ENCODE measurements at places on chromosomes 4 and X.

GRCh38 chr4:41644915-41645295 lies 103.6 kb downstream of the PHOX2B start:
- DNase-seq: no peak

DNA sequence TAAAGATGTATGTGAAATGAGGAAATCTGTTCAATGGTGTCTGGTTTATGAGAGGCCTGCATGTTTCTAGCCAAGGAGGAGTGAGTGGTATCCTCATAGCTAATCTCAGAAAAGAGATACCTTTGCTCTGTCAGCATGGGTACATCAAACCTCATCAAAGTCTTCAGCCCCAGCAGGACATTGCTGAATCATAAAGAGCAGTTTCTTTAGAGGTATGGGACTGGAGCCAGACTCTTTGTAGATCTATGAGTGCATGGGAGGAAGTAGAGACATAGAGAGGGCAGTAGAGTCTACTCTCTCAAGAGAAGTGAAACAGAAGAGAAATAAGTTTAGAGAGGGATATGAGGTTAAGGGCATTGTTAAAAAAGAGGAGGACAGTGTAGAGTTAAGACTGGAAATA lies 1950.9 kb downstream of the ARAP2 start:
- DNase-seq: no peak

- no peak for DNase-seq
Measured at GRCh38 chr4:122100508-122100907, 51.6 kb upstream of the BLTP1 start.

DNA sequence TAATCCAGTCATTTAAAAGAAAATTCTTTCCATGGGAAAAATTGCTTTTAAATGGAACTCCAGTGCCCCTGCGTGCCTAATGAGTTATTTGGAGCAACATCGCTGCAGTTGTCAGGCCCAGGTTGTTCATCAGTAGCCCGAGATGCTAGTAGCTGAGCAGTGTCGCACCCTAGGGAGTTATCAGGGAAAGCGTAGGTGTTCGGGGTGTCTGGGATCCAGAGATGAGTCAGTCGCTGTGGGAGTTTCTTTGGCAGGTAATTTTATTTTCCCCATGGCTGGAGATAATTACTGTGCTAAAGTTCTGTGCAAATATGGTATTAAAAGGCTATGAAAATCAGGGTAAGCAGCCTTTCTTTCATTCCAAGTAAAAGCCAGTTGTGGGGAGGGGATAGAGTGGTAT lies 49.4 kb downstream of the ANXA3 start:
- no peak for DNase-seq

- DNase-seq: no peak
Measured at GRCh38 chr4:140710908-140711622, 45.1 kb downstream of the TBC1D9 start.

DNA sequence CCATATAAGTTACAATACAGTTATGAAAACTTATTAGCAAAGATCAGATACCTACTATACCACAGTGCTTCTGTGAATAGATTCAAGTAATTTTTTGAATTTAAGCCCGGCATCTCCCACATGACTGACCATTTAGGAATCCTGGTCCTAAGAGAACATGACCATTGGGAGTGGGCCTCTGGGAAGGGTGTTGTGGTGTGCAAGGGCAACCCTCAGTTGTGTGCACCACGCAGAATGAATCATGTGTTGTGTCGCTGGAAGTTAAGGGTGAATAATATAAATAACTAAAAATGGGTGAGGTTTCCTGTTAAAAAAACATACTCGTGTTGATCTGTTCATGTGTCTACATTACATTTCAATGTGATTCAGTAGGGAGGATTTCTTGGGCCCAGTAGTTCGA lies 15.5 kb downstream of the CPE start:
- no peak for DNase-seq

DNA sequence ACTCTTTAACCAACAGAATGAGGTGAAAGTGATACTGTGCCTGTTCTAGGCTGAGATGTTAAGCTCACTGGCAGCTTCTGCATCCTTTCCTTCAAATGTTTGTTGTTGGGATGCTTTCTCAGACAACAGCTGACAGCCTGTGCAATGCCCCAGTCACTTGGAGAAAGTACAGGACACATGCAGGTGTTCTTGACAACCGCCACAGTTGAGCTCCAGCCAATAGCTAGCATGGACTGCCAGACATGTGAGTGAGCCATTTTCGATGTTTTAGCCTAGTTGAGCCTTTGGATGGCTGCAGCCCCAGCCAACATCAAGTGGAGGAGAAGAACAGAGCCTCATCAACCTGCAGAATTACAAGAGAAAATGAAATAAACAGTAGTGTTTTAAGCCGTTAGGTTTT lies 94.1 kb upstream of the PPP3CA start:
- no peak for DNase-seq

DNA sequence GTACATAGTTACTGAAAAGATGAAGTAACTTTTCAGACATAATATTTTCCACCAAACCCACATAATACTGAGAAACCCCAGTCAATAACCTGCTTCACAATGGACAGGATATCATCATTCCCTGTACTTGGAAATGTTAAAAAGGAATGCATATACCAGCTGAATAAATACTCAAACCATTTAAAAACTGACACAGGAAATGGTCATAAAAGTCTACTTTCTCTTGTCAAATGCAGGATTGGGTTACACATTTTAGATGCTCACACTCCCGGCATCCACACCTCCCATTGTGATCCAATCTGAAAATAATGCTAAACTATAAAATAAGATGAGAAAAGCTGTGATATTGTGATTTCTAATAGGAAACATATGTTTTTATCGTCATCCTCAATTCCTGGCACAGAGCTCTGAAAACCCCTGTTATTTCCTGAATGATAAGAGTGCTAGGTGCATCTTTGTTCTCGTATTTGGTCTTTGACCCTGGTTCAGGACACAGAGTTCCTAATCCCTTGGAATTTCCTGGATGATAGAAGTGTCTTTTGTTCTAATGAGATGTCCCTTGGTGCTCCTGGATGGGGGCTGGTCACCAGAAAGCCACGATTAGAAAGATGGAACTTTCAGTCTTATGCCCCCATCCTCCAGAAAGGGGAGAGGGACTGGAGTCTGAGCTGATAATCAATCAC lies 821.3 kb downstream of the TRIML1 start:
- no peak for DNase-seq

DNA sequence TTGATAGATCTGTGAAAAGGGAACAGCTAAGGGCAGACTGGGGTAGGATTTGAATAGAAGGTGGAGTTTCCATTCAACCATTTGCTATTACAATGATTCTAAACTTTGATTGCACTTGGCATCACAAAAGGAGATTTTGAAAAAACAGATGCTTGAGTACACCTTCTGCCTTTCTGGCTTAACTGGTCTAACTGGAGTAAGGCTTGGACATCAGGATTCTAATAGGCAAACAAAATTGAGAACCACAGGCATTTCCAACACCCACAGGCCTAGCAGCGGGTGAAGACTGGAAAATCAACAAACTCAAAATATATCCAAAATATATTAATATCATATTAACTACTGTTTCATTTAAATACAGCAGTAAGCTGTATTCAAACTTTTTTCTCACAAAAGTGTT lies 1.9 kb upstream of the VEGFC start:
- DNase-seq: no peak

DNA sequence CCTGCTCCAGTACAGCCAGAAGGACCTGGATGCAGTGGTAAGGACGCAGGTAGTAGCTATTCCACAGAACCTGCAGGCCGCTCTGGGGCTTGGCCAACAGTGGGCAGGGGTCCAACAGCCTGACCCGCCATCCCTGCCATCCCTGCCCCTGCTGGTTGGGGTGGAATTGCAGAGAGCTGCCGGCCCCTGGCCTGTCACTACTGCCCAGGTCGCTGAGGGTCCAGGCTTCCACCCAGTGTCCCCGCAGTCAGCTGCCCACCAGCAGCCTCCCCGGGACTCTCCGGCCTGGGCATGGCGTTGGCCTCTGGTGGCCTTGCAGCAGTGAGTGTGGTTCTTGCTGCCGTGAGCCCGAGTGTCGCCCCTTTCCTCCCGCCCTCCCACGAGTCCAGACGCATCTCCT lies 16.3 kb downstream of the TACC3 start:
- no peak for DNase-seq

DNA sequence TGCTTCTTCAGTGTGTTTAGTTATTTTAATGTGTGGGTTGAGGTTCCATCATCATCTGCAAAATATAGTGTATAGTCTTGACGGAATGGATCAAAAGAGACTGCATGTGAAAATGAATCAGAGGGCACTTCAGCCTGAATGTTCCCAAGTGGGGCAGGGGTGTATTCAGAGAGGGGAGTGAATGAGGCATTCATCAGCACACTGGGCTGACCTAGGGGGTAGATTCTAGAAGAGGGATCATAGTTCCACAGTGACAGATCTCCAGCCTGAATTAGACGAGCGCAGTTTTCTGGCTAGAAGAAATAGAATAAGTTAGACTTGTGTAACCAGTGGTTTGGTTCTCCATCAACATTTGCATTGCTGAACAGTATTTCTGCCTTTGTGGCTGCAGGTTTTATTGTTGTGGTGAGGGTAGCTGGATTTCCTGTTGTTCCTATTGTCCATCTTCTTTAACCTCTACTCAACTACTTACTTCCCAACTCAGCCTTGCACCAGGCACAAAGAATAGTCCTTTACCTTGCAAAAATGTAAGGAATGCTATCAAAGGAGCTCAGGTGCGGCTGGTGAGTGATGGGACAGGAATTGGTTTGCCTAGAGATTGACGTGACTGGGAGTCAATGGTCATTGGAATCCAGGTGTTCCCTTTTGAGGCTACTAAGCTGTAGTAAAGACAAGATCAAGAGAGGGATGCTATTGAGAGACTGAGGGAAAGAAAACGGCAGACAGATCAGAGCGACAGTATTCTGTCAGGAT lies 50.9 kb downstream of the NAP1L5 start:
- no peak for DNase-seq

GRCh38 chr4:103091601-103092223 lies 7.9 kb downstream of the BDH2 start:
- DNase-seq: no peak

- no peak for DNase-seq
Measured at GRCh38 chr4:43607827-43608461, 715.4 kb downstream of the GRXCR1 start.

DNA sequence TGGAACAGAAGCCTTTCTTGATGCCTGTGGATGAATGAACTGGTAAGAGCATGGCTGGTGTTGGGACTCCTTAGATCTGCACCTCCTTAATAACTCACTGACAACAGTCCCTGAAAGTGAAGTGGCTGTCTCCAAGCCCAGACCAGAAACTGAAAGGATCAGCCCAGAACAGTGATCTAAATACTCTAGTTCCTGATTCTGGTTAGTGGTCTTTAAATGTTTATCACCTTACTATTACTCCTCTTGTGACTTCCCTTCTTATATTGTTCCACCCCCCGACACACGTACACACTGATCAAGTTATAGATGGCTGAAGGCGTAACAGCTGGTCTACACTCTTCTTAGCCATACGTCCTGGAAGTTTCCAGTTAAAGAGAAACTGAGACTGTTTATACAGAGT lies 33.8 kb upstream of the ARMCX2 start:
- DNase-seq: no peak

GRCh38 chr4:110484029-110484428 lies 8.1 kb downstream of the ENPEP start:
- DNase-seq: no peak

GRCh38 chrX:13103188-13103913 lies 58.9 kb upstream of the FAM9C start:
- no peak for DNase-seq

DNA sequence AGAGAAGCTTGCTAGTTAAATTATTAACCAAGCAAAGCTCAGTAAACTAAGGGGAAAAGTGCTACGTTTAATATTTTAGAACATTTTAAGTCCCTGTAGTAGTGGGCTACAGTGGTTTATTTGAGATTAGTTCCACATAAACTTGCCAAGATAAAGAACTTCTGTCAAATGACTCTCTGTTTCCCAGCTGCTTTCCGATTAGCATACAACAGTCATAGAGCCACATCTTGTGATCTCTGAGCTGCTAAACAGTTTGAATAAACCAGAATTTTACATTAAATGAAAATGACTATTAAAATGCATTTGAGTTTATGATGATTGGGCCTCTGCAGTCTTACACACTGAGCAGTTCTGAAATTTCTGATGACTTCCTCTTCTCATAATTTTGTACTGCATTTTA lies 568.5 kb downstream of the IQCM start:
- no peak for DNase-seq

GRCh38 chr4:536351-536972 lies 37.5 kb downstream of the PIGG start:
- DNase-seq: no peak

DNA sequence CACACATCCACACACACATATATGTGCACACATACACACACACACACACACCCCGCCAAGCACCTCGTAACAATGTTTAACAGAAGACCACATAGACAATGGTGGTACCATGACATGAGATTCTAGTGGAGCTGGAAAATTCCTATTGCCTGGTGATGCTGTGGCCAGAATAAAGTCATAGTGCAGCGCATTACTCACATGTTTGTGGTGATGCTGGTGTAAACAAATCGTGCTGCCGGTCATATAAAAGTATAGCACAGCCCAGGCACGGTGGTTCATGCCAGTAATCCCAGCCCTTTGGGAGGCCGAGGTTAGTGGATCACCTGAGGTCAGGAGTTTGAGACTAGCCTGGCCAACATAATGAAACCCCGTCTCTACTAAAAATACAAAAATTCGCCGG lies 275.2 kb downstream of the TRIML1 start:
- DNase-seq: no peak

- no peak for DNase-seq
Measured at GRCh38 chr4:1305261-1305711, 15.6 kb downstream of the MAEA start.

DNA sequence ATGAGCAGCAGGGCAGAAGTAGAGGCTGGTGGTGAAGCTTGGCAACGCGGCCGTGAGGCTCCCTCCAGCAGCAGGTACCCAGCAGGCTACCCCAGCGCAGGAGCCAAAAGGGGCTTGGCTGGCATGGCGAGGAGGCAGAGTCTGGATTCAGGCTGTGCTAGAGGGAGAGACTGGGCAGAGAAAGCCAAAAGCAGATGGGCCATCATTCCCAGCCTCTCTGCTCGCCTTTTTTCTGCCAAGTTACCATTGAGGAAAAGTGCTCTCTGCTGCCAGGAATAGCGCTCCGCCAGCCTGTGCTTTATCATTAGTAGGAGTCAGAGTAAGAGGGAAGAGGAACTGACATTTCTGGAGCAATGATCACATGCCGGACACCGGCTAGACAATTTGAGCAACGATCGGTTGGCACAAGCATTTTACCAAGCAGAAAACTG lies 28.7 kb upstream of the MAP3K15 start:
- DNase-seq: no peak

All from retinal pigment epithelial cell (primary cell).